ENCODE measurements at places on chromosomes 2 and 18. TPM values are rescaled to one million over a fixed set of nuclear protein-coding genes. Genes with fewer than 3 reads are reported as not detected.

The STPG4 gene
- total RNA-seq, result not detected

The FMNL2 gene
- total RNA-seq, result 11.1 TPM

The TTC31 gene
- total RNA-seq, result 16.3 TPM

The GALNT3 gene
- 7.7 TPM for total RNA-seq

The E2F6 gene
- 20.8 TPM for total RNA-seq

The ESPNL gene
- total RNA-seq, result 0.03 TPM

The KCTD1 gene
- total RNA-seq, result 10.6 TPM

The CXCR2 gene
- not detected for total RNA-seq

The RAB17 gene
- not detected for total RNA-seq

The SNTG2 gene
- total RNA-seq, result not detected

The EEF1B2 gene
- 425 TPM for total RNA-seq

The G6PC2 gene
- total RNA-seq, result not detected

The B3GNT7 gene
- 0.23 TPM for total RNA-seq

The GRB14 gene
- 1.4 TPM for total RNA-seq

The GALNT5 gene
- total RNA-seq, result 3.1 TPM

The CPSF3 gene
- total RNA-seq, result 31.1 TPM

The HOXD9 gene
- total RNA-seq, result 2.3 TPM

The CFAP53 gene
- total RNA-seq, result not detected

The C2orf80 gene
- not detected for total RNA-seq

The HMSD gene
- not detected for total RNA-seq

The MC2R gene
- not detected for total RNA-seq

The DIPK1C gene
- not detected for total RNA-seq

The FBXO15 gene
- 1.1 TPM for total RNA-seq

Measured in MG63 (cell line).